ENCODE measurements at places on chromosomes 4 and X.
A peak's percentile ranks its signal among the peaks of the same experiment; 100 is the strongest.

- no peak for DNase-seq
Measured at GRCh38 chr4:108940634-108941033, 177.8 kb upstream of the ETNPPL start.

DNA sequence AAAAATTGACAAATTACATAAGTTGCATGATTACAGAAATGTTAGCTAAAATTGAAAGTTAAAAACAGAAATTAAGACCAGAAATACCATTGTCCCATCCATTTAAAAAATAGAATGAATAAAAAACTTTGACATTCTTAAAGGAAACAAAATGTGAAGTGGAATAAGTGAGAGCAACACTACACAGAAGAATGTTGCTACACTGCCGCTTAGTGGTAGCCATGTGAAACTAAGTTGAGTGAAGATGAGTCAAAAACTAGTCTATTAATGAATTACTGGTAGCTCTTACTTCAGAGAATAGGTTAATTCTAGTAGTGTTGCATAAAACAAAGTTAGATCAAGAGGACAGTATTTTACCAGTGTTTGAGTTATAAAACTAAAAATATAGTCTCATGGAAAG is 571.0 kb upstream of the KLHL4 start:
- DNase-seq: peak; percentile 19

DNA sequence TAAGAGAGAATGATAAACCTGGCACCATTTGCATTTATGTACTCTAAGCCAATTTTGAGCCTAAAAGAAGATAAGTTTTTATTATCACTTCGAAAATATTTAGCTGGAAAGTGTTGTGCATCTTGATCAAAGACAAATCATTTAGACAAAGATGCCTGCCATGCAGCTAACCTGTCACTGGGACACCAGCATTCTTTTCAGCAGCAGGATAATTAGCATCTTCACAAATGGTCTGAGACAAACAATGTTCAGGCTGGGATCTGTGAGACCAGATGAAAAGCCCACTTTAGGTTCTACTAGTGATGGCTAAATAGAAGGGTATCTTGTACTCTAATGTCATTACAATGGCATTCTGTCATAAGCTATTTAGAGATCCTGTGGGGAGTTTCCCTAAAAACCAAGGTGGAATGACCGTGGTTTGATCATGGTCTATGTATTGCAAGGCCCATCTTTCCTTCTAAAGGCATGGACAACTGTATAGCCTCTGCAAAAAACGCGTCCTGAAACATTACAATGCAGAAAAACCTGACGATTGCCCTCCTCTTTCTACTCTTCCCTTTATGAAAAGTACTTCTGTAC is 7.2 kb downstream of the PRDM8 start:
- no peak for DNase-seq

GRCh38 chr4:7415927-7416686 is 18.6 kb downstream of the PSAPL1 start:
- no peak for DNase-seq

- no peak for DNase-seq
Measured at GRCh38 chr4:57866468-57867171, 756.4 kb upstream of the IGFBP7 start.

GRCh38 chr4:40649321-40649720 is 19.7 kb upstream of the RBM47 start:
- DNase-seq: no peak

DNA sequence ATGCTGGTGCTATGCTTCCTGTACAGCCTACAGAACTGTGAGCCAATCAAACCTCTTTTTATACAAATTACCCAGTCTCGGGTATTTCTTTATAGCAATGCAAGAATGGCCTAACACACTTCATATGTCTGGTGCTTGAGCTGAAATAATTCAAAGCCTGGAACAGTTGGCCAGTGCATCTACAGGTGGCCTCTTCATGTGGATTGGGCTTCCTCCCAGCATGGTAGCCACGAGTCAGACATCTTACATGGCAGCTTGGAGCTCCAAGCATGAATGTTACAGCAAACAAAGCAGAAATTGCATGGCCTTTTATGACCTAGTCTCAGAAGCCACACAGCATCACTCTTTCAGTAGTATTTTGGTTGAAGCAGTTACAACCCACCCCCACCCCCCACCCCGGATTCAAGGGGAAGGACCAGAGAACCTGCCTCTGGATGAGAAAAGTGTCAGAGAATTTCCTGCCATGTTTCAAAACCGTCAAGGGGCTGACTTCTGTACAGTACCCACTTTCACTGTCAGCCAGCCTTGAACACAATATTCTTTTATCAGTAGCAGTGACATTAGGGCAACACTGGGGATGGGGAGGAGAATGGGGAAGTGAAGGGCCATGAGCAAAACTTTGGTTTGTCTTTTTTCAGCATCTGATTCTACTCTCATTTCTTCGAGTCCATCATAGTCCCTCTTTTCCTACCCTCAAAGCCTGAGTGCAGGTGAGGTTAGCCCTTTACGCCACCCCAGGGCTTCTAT is 368.7 kb downstream of the BCOR start:
- no peak for DNase-seq

DNA sequence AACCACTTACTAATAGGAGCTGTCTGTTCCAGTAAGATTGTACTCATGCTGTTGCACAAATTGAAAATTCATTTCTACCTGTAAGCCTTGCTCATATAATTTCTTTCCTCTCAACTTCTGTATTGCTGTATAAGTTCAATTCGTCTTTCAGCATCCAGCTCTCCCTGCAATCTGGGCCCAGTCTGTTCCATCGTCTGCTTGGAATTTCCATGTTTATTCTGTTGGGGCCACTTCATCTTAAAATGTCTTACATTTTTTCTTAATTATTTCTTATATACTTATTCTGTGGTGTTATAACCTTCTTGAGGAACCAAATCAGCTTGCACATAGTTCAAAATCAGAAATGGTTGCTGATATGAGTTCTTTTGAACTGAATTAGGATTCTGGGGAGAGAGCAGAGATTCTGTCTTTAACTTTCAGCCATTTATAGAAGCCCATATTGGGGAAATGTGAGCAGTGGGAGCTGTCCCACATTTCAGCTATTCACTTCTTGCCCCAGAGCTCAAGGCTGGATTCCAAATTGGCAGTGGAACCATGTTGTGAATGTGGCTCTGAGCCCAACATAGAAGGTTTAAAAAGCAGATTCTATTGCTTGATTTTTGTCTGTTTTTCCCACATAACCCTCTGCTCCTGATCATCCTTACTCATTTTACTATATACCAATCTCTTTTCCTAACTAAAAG is 291.9 kb downstream of the BMPR1B start:
- DNase-seq: no peak

DNA sequence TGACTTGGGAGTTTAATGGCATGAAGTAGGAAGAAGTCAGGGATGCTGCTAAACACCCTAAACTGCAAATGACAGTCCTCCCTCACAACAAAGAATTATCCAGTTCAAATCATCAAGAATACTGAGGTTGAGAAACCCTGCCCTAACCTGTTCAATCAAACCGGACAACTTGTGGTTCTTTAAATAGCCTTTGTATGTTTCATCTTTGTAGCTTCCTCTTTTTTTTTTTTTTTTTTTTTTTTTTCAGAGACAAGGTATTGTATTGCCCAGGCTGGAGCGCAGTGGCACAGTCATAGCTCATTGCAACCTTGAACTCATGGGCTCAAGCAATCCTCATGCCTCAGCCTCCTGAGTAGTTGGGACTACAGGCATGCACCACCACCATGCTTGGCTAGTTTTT is 52.5 kb upstream of the TTC29 start:
- no peak for DNase-seq

DNA sequence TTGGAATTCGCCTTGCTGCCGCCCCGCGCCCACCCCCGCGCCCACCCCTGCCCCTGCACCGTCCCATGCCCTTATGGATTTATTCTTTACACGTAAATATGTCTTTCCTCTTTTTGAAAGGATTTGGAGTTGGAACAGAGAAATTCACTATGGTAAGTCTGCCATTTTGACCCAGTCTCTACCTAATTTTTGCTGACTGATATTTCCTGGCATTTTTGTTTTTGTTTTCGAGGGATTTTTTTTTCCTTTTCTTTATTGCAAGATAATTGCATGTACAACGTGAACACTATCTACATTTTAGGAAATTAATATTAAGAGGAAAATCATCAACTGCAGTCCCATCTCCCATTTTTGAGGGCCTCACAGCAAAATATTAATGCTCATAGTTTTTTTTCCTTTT is 468 bp upstream of the SPIN2B start:
- no peak for DNase-seq

DNA sequence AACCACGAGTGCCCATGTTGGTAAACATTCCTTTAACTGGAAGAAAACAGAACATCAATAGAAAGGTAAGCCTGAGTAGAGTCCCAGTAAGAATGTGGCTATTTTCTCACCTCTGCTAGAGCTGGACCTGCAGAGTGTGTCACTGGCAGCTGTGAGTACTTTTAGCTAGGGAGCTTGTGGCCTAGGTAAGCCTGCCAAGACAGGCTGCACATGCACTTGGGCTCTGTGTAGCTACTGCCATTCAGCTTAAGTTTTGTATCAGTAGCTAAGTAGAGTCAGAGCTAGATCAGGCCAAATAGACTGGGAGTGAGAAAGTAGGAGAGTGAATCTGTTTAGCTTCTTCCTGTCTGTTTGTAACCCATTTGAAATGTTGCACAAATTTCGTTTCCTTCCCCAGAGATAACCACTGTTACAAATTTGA is 35.3 kb downstream of the RBPJ start:
- peak; percentile 36 for DNase-seq

DNA sequence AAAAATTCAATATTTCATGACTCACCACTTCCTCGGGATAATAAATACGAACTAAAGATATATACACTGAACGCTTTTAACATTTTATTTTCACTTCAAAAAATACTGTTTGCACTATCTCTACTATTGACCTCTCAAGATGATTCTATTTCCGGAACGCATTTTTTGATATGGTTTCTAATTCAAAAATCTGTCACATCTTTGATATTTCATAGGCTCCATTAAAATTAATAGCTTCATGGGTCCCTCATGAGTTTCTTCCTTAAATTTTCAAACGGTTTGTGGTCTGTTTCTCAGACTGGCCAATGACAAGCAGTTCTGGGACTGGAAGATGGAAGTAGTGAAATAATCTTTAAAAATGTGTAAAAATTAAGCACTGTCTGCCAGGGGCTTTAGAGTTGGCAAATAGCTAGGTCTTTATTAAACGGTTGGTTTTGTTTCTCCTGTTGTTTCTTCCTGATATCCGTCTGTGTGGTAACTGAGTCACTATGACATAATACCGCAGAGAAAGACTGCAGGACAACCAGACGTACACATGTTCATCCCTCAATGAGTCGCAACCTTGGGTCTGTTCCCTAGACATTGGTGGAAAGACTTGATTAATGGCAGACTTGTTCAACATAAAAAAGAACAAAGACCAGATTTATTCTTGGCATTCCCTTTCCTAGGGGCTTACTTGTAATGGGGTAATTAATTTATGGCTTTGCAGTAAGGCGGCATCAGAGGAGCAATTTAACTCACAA is 133.8 kb downstream of the PALLD start:
- no peak for DNase-seq

- no peak for DNase-seq
Measured at GRCh38 chrX:118978451-118978850, 4.0 kb downstream of the LONRF3 start.
